Effector memory CD4-positive, alpha-beta T cell (primary cell): ENCODE measurements at places on chromosomes 3 and 15.

- H3K27me3 ChIP-seq, result no peaks in the 10 kb centered on the region
- no peaks in the 10 kb centered on the region for H3K36me3 ChIP-seq
- no peak for DNase-seq
- no peaks in the 10 kb centered on the region for H3K4me1 ChIP-seq
Measured at GRCh38 chr15:45918839-45919238, 284.0 kb downstream of the SQOR start.

GRCh38 chr3:9673082-9673481 is 23.8 kb downstream of the MTMR14 start:
- no peak overlapping the region for H3K4me3 ChIP-seq
- no peaks in the 10 kb centered on the region for H3K27me3 ChIP-seq
- no peak overlapping the region for H3K27ac ChIP-seq
- H3K4me1 ChIP-seq, result no peaks in the 10 kb centered on the region
- DNase-seq, result no peak

- H3K4me3 ChIP-seq, result no peak overlapping the region
- no peak for DNase-seq
- H3K27me3 ChIP-seq, result no peaks in the 10 kb centered on the region
Measured at GRCh38 chr3:106929081-106929480, 448.2 kb upstream of the CCDC54 start.

GRCh38 chr15:83959477-83959876 is 276.1 kb upstream of the GOLGA6L4 start:
- DNase-seq, result no peak
- no peaks in the 10 kb centered on the region for H3K27me3 ChIP-seq
- no peaks in the 10 kb centered on the region for H3K4me1 ChIP-seq
- H3K4me3 ChIP-seq, result no peak overlapping the region

GRCh38 chr3:103203441-103203840 is 768.6 kb downstream of the ZPLD1 start:
- H3K4me1 ChIP-seq, result no peaks in the 10 kb centered on the region
- no peak overlapping the region for H3K27ac ChIP-seq

DNA sequence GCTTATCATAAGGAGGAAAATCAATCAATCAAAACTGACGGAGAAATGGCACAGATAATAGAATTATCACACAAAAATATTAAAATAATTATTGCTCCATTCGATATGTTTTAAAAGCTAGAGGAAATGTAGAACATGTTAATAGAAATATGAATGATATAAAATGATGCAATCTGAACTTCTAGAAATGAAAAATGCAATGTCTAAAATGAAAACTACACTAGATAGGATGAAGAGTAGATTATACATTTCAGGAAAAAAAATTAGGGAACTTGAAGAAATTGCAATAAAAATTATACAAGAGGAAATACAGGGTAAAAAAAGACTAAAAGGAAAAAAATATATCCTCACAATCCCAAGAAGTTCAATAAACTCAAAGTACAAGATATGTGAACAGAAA is 80.2 kb upstream of the TP63 start:
- no peak overlapping the region for H3K27ac ChIP-seq
- no peak for DNase-seq
- H3K4me1 ChIP-seq, result no peaks in the 10 kb centered on the region
- H3K27me3 ChIP-seq, result no peaks in the 10 kb centered on the region
- H3K36me3 ChIP-seq, result no peaks in the 10 kb centered on the region

GRCh38 chr15:95290176-95290974 is 1040.1 kb upstream of the NR2F2 start:
- no peaks in the 10 kb centered on the region for H3K4me1 ChIP-seq
- H3K36me3 ChIP-seq, result no peaks in the 10 kb centered on the region
- DNase-seq, result no peak
- H3K27ac ChIP-seq, result no peak overlapping the region

- H3K4me3 ChIP-seq, result no peak overlapping the region
- no peaks in the 10 kb centered on the region for H3K27me3 ChIP-seq
- H3K4me1 ChIP-seq, result no peaks in the 10 kb centered on the region
- no peak overlapping the region for H3K27ac ChIP-seq
- no peak for DNase-seq
Measured at GRCh38 chr3:171353423-171353822, 106.8 kb downstream of the TNIK start.

GRCh38 chr3:150733373-150733935 is 29.5 kb downstream of the SIAH2 start:
- no peak overlapping the region for H3K27ac ChIP-seq
- no peaks in the 10 kb centered on the region for H3K27me3 ChIP-seq
- no peak overlapping the region for H3K4me3 ChIP-seq

GRCh38 chr3:131731709-131732108 is 228.9 kb upstream of the MRPL3 start:
- no peaks in the 10 kb centered on the region for H3K27me3 ChIP-seq
- no peak overlapping the region for H3K4me3 ChIP-seq
- H3K27ac ChIP-seq, result no peak overlapping the region
- H3K36me3 ChIP-seq, result no peaks in the 10 kb centered on the region
- DNase-seq, result no peak
- H3K4me1 ChIP-seq, result no peaks in the 10 kb centered on the region

DNA sequence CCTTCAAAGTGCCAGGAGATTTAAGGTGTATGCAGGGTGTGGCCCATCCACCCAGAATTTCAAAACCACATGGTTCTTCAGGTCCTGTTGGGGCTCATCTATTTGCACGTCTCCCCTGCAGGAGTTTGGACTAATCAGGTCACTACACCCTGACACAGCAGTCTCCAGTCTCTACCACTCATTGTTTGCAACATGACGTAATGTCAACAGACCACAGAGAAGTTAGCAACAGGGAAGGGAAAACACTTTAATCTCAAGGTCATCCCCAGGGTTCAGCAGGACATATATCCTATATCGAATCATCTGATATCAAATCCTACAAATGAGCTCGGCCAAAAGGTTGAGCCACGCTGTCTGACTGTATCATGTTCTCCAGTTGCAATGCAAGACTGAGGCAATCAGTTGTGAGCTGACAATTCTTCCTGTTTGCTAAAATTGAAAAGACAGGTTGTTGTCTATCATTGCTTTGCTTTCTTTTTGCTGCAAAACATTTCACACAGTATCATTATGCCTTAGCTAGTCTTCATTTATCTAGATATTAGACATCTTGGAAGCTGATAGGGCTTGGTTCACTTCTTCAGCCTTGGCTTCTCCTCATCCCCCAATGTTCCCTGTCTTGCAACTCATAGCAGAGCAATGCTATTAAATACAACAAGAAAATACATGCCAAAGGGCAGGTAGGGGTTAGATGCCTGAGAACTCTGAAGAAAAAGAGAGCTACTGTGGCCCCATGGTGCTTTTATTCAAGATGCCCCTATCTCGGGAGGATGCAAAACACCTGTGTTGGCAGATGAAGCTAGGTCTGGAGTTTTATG is 13.4 kb upstream of the LEKR1 start:
- H3K4me3 ChIP-seq, result no peak overlapping the region
- DNase-seq, result no peak
- H3K27me3 ChIP-seq, result no peaks in the 10 kb centered on the region
- peaks cover 10% of the 10 kb centered on the region for H3K4me1 ChIP-seq
- no peaks in the 10 kb centered on the region for H3K36me3 ChIP-seq
- H3K27ac ChIP-seq, result no peak overlapping the region

- no peaks in the 10 kb centered on the region for H3K36me3 ChIP-seq
- no peak overlapping the region for H3K4me3 ChIP-seq
- no peaks in the 10 kb centered on the region for H3K27me3 ChIP-seq
- H3K4me1 ChIP-seq, result no peaks in the 10 kb centered on the region
- no peak for DNase-seq
Measured at GRCh38 chr15:49490966-49491365, 67.9 kb downstream of the FGF7 start.

- no peaks in the 10 kb centered on the region for H3K27me3 ChIP-seq
- DNase-seq, result no peak
- no peaks in the 10 kb centered on the region for H3K4me1 ChIP-seq
- no peaks in the 10 kb centered on the region for H3K36me3 ChIP-seq
Measured at GRCh38 chr3:113147681-113148261, 63.6 kb upstream of the BOC start.

DNA sequence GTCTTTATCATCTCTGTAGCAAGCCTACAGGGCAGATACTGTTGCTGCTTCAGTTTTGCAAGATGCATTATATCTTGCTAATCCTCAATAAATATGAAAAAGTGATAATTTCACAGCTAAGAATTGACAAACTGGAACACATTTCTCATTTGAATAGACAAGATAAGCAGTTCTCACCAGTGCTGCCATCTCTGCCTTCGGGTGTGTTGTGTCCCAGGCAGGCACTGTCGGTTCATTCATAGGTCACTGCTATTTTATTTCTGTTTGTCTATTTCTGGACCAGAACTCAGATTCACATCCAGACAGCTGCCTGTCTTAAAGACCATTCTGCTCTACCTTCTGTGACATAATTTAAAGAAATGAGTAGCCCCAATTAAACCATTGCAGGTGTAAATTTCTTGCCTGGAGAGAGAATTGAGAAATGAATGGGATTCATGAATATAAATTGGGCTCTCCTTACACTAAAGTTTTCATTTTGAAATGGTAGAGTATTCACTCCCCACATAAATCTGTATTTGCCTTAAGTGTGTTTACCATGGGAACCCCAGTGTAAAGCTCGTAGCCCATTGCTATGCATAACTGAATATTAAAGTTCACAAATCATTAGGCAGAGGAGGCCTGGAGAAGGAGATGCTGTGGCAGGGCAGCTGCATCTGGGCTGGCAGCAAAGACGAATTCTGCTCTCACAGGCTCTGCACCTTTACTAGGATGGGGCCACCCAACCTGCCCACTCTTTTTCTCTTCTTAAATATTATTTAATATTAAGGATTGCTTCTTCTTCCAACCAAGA is 149.9 kb downstream of the ARPP21 start:
- no peaks in the 10 kb centered on the region for H3K36me3 ChIP-seq
- no peak overlapping the region for H3K4me3 ChIP-seq
- no peaks in the 10 kb centered on the region for H3K27me3 ChIP-seq
- DNase-seq, result no peak
- no peaks in the 10 kb centered on the region for H3K4me1 ChIP-seq
- H3K27ac ChIP-seq, result no peak overlapping the region

DNA sequence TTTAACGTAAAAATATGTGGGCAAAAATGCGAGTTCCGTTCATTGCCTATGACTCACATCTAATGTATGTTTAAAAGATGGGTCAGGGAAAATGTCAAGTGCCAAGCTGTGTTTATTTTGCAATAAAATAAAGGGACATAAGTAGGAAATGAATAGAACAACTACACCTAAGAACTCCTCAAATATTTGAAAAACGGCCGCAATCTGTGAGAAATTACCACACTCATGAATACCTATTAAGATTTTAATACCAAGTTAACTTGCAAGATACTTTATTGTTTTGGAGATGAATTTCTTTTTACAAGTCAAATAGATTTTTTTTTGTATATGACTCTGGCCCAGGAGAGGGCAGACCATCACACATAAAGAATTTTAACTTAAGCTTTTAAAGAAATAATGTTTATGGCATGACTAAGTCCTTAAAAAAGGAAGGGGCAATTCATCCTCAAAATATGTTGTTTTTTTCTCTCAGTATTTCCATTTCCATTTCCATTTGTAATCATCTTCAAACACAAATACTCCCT is 152.7 kb downstream of the SUCNR1 start:
- H3K4me3 ChIP-seq, result no peak overlapping the region
- H3K27me3 ChIP-seq, result no peaks in the 10 kb centered on the region
- no peak for DNase-seq
- no peaks in the 10 kb centered on the region for H3K36me3 ChIP-seq
- H3K27ac ChIP-seq, result no peak overlapping the region
- no peaks in the 10 kb centered on the region for H3K4me1 ChIP-seq

DNA sequence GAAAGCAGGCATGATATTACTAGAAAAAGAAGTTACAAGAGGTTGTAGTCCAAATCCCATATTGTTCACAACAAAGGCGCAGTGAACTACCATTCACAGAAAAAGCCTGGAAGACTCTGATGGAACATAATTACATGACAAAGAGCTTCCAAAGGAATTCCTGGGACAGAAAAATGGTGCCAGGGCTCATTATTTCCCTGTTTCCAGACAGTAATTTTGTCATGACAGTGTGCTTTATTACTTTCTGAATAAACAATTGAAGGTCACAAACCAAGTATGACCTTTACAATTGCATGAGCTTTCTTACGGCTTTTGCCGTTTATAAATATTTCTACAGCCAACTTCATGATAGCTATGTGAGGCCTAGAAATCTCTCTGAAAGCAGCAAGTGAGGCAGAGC is 61.0 kb downstream of the CYFIP1 start:
- H3K27me3 ChIP-seq, result no peaks in the 10 kb centered on the region
- H3K4me3 ChIP-seq, result no peak overlapping the region
- no peak for DNase-seq
- no peaks in the 10 kb centered on the region for H3K36me3 ChIP-seq
- H3K27ac ChIP-seq, result no peak overlapping the region

- no peak overlapping the region for H3K4me3 ChIP-seq
- no peaks in the 10 kb centered on the region for H3K36me3 ChIP-seq
- no peak overlapping the region for H3K27ac ChIP-seq
- DNase-seq, result no peak
Measured at GRCh38 chr15:87572381-87572910, 684.1 kb downstream of the NTRK3 start.

- H3K36me3 ChIP-seq, result no peaks in the 10 kb centered on the region
- H3K4me3 ChIP-seq, result no peak overlapping the region
- H3K27ac ChIP-seq, result no peak overlapping the region
- no peaks in the 10 kb centered on the region for H3K4me1 ChIP-seq
Measured at GRCh38 chr3:134067531-134068161, 37.9 kb upstream of the SLCO2A1 start.

- no peak overlapping the region for H3K4me3 ChIP-seq
- no peaks in the 10 kb centered on the region for H3K27me3 ChIP-seq
- H3K36me3 ChIP-seq, result no peaks in the 10 kb centered on the region
- no peak overlapping the region for H3K27ac ChIP-seq
- no peaks in the 10 kb centered on the region for H3K4me1 ChIP-seq
Measured at GRCh38 chr3:16704941-16705340, 99.7 kb upstream of the DAZL start.

- H3K4me1 ChIP-seq, result no peaks in the 10 kb centered on the region
- H3K27me3 ChIP-seq, result no peaks in the 10 kb centered on the region
- no peaks in the 10 kb centered on the region for H3K36me3 ChIP-seq
- DNase-seq, result no peak
Measured at GRCh38 chr3:18201315-18201714, 223.8 kb downstream of the SATB1 start.

- H3K27me3 ChIP-seq, result no peaks in the 10 kb centered on the region
- H3K4me1 ChIP-seq, result no peaks in the 10 kb centered on the region
- H3K27ac ChIP-seq, result no peak overlapping the region
- no peak for DNase-seq
- no peaks in the 10 kb centered on the region for H3K36me3 ChIP-seq
Measured at GRCh38 chr3:144104186-144104585, 132.6 kb downstream of the DIPK2A start.

DNA sequence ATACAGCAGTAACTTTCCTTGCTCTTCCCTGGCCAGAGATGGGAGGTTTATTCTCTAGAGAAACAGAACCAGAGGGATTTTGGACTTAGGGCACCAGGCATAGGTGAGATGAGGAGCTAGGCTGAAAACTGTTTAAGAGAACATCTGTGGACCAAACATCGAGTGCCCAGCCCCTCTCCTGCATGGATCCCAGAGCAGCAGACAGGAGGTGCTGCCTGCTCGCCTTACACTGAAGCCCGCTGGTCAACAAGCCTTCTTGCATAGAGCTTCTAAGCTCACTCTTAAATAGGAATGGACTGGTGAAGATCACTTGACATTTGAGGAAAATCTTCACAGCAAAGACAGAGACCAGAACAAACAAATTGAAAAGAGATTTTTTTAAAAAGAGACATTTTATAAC is 41.2 kb downstream of the PARP15 start:
- no peaks in the 10 kb centered on the region for H3K4me1 ChIP-seq
- no peak for DNase-seq
- no peak overlapping the region for H3K4me3 ChIP-seq
- H3K27ac ChIP-seq, result no peak overlapping the region
- peaks cover 71% of the 10 kb centered on the region for H3K36me3 ChIP-seq
- no peaks in the 10 kb centered on the region for H3K27me3 ChIP-seq

GRCh38 chr3:166169681-166170080 is 332.5 kb upstream of the BCHE start:
- no peak for DNase-seq
- H3K4me3 ChIP-seq, result no peak overlapping the region
- no peaks in the 10 kb centered on the region for H3K36me3 ChIP-seq
- H3K27ac ChIP-seq, result no peak overlapping the region
